H54 (cell line): ENCODE measurements at places on chromosomes 13 and 19.

DNA sequence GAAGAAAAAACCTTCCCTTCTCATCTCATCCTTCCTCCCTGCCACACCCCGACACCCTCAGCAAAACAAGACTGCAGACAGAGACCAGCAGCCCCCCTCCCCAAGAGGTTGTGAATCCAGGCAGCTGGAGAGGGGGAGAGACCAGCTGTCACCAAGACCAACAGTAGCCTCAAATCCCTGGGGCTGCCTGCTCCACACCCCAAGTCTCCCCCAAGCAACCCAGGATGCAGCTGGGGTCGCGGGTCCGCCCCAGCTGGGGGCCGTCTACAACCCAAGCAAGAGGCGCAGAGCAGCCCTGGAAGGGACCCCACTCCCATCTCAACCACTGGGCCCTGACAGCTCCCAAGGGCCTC is 7.1 kb downstream of the KLF16 start:
- DNase-seq = no peak

- no peak for DNase-seq
These were observed 36.1 kb downstream of the IRS2 start for GRCh38 chr13:109750221-109750775.

DNA sequence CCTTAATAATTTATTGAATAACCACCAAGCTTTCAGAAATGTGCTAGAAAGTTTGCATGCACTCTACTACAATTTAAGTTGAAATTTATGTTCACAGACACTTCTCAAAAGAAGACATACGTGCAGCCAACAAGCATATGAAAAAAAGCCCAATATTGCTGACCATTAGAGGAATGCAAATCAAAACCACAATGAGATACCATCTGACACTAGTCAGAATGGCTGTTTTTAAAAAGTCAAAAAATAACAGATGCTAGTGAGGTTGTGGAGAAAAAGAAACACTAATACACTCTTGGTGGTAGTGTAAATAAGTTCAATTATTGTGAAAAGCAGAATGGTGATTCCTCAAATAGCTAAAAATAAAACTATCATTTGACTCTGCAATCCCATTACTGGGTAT is 308.8 kb upstream of the PCDH9 start:
- no peak for DNase-seq

DNA sequence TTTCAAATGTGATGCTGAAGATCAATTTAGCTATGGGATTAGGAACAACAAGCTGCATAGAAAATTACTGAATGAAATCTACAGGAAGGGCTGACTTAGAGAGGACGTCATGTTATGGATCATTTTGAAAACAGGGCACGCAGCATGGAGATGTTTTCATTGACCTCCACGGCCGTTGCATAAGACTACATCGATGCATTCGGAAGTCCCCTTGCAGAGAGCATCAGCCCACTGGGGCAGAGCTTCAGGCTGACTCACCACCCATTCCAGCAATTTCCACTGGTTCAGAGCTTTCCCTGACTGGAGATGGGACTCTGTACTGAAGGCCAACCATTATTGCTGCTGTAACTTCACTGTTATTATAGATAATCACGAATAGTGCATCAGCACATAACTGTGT is 305.3 kb downstream of the IRS2 start:
- no peak for DNase-seq

GRCh38 chr19:54430306-54431254 is 15.3 kb downstream of the TTYH1 start:
- no peak for DNase-seq
